ENCODE measurements at places on chromosomes 3 and 15.

GRCh38 chr15:77415450-77416147 lies 4.3 kb downstream of the PEAK1 start:
- no peak for DNase-seq

GRCh38 chr3:133849346-133849745 lies 43.7 kb downstream of the SRPRB start:
- DNase-seq = no peak

DNA sequence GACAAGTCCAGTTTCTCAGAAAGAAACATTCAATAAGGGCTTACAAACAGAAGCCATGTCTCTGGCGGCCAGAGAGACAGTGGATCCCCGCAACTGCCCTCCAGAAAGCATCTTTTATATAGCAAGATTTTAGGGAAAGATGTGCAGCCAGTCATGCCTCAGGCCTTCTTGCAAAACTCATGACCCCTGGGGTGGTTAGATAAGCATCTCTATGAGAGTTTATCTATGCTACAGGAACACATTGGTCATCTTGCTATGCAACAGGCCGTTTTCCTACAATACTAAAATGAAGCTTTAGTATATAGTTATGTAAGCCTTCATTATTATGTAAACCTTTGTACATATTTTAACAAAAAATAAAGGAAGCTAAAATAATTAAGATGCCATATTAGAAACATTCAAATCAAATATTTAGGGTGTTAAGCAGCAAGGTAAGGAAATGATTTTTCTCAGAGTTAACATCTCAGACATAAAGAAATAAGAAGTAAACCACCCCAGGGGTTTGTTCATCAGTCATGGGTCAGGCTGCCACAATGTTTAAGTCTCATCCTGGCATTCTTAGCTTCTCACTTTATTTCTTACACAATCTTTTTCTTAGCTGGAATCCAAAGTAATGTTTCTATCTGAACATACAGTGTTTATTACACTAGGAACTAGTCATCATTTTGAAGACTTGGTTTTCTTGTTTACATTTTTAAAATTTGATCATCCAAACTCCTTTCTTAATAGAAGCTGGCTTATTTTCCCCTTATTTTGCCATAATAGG lies 6.3 kb upstream of the FSIP1 start:
- no peak for DNase-seq

DNA sequence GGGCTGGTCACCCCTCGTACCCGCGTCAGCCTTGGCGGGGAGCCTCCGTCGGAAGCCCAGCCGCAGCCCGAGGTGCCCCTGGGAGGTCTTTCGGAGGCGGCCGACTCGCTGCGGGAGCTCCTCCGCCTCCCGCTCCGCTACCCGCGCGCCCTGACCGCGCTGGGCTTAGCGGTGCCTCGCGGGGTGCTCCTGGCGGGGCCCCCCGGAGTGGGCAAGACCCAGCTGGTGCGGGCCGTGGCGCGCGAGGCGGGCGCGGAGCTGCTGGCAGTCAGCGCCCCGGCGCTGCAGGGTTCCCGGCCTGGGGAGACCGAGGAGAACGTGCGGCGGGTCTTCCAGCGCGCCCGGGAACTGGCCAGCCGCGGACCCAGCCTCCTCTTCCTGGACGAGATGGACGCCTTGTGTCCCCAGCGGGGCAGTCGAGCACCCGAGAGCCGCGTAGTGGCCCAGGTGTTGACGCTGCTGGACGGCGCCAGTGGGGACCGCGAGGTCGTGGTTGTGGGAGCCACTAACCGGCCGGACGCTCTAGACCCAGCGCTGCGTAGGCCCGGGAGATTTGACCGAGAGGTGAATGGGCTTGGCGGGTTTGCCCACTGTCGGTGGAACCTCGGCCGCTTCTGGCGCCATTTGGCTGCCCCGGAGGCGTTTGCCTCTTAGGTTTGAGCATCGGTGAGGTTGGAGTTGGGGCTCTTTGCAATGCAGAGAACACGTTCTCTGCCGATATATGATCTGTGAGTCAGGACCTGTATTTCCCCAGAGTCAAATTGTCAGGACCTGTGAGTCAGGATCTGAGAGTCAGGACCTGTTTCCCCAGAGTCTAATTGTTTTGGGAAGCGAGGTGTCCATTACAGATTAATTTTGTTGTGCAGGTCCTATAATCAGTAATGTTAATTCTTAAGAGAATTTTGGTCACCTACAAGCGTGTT lies 24.9 kb upstream of the GATM start:
- DNase-seq = peak; percentile 54

- DNase-seq = no peak
These were observed 206.1 kb downstream of the TIGIT start for GRCh38 chr3:114499976-114500375.

GRCh38 chr15:36897834-36898233 lies 202.5 kb downstream of the MEIS2 start:
- DNase-seq = no peak

DNA sequence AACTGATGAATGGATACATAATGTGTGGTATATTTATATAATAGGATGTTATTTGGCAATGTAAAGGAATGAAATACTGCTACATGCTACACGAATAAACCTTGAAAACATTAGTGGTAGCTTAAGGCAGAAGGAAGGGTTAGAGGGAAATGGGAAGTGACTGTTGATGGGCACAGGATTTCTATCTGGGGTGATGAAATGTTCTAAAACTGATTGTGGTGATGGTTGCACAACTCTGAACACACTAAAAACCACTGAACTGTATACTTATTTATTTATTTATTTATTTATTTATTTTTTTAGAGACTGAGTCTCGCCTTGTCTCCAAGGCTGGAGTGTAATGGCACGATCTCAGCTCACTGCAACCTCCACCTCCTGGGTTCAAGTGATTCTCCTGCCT lies 24.8 kb upstream of the SHISA5 start:
- DNase-seq = no peak

- DNase-seq = no peak
These were observed 36.1 kb downstream of the IGF1R start for GRCh38 chr15:98684436-98684835.

- DNase-seq = no peak
These were observed 50.3 kb downstream of the CHSY1 start for GRCh38 chr15:101201411-101202174.

GRCh38 chr3:78090382-78090781 lies 1050.5 kb downstream of the ROBO2 start:
- DNase-seq = no peak

GRCh38 chr3:129312671-129313414 lies 34.2 kb downstream of the HMCES start:
- no peak for DNase-seq

- DNase-seq = no peak
These were observed 124.0 kb downstream of the NTRK3 start for GRCh38 chr15:88132499-88132898.

DNA sequence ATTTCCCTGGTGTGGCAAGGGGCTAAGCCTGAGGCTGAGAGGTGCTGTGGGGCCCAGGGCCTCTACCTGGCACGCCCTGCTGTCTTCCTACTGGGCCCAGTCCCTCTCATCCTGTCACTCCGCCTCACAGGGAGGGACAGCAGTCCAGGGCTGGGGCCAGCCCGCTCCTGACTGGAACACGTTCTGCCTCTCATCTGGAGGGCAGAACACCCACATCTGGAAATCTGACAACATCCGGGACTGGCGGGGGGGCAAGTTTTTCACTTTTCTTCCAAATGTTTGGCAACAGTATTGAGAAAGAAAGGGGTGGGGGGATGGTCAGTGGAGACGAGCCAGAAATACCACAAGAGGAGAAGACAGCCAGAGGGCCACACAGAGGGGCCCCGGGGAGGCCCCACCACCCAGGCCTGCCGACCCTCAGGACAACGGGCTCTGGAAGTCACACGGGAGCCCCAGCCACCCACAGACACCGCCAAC lies 1.8 kb upstream of the MYL3 start:
- no peak for DNase-seq

- no peak for DNase-seq
These were observed 5.5 kb upstream of the ANO10 start for GRCh38 chr3:43627360-43627759.

GRCh38 chr3:55615694-55616295 lies 128.7 kb upstream of the WNT5A start:
- no peak for DNase-seq

Data from GM13977 (cell line).